SJSA1 (cell line): ENCODE measurements at places on chromosomes 5 and 9. TPM values are rescaled to one million over a fixed set of nuclear protein-coding genes. Genes with fewer than 3 reads are reported as not detected.

COL15A1 gene
- total RNA-seq: 0.22 and 0.50 TPM in 2 replicates

GRCh38 chr5:131209506-131210150, 38.9 kb downstream of the LYRM7 start:
- no peaks in the 10 kb centered on the region for H3K36me3 ChIP-seq
- no peak overlapping the region for H3K27ac ChIP-seq
- H3K4me3 ChIP-seq: no peak overlapping the region
- H3K27me3 ChIP-seq: no peaks in the 10 kb centered on the region

FCN1 gene
- total RNA-seq: not detected in 2 replicates

GRCh38 chr5:56412601-56413379, 179.7 kb upstream of the ANKRD55 start:
- H3K36me3 ChIP-seq: no peaks in the 10 kb centered on the region
- H3K4me1 ChIP-seq: peaks cover 33% of the 10 kb centered on the region
- no peak overlapping the region for H3K4me3 ChIP-seq
- no peak for DNase-seq
- no peaks in the 10 kb centered on the region for H3K27me3 ChIP-seq
- H3K27ac ChIP-seq: no peak overlapping the region

GRCh38 chr9:70865471-70865870, 255.9 kb downstream of the TRPM3 start:
- H3K4me3 ChIP-seq: no peak overlapping the region
- H3K27me3 ChIP-seq: peaks cover 17% of the 10 kb centered on the region
- H3K27ac ChIP-seq: no peak overlapping the region
- DNase-seq: no peak
- H3K36me3 ChIP-seq: no peaks in the 10 kb centered on the region

DNA sequence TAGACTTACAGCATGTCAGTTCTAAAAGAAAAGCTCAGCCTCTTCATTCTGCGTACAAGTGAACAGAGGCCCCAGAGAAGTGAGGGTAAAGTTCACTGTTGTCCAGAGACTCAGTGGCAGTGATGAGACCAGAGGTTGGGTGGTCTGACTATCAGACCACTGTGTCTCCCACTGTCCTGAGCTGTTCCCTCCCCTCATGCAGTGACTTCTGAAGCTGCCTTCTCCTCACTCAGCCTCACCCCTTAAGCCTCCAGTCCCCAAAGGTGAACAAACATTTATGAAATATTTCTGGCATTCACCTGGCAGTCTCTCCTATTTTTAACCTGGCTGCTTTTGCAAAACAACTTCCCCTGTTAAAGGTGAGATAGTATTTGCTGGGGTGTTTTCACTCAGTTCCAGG, 54.7 kb downstream of the ABLIM3 start:
- H3K4me3 ChIP-seq: no peak overlapping the region
- H3K27me3 ChIP-seq: no peaks in the 10 kb centered on the region
- no peak overlapping the region for H3K27ac ChIP-seq
- H3K36me3 ChIP-seq: peaks cover 44% of the 10 kb centered on the region

GRCh38 chr5:132364319-132364718, 5.2 kb upstream of the SLC22A5 start:
- H3K4me1 ChIP-seq: peaks cover 21% of the 10 kb centered on the region
- no peak for DNase-seq
- H3K27ac ChIP-seq: no peak overlapping the region
- H3K36me3 ChIP-seq: no peaks in the 10 kb centered on the region
- no peak overlapping the region for H3K4me3 ChIP-seq

DOCK2 gene
- 1.5 and 3.5 TPM in 2 replicates for total RNA-seq

DNA sequence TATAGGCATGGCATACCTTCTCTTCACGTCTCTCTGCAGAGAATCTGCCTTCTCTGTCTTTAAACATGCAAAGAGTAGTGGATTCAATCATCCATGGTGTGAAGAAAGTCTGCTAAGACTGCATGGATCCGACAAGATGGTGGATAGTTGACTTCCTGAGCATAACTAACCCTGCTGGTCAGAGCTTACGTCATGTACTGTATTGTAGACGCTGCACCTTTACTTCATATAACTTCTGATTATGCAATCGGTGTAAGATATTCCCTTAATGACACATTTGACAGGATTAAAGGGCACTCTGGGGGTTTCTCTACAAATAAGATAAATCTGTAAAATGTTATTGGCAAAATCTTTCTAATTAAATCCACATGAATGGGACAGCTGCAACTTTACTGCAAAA, 240.3 kb upstream of the NREP start:
- peak overlapping the region; percentile 23 for H3K27ac ChIP-seq
- H3K4me1 ChIP-seq: peaks cover 42% of the 10 kb centered on the region
- H3K4me3 ChIP-seq: no peak overlapping the region
- no peaks in the 10 kb centered on the region for H3K27me3 ChIP-seq
- no peaks in the 10 kb centered on the region for H3K36me3 ChIP-seq
